ENCODE measurements at places on chromosomes 12 and 14.

DNA sequence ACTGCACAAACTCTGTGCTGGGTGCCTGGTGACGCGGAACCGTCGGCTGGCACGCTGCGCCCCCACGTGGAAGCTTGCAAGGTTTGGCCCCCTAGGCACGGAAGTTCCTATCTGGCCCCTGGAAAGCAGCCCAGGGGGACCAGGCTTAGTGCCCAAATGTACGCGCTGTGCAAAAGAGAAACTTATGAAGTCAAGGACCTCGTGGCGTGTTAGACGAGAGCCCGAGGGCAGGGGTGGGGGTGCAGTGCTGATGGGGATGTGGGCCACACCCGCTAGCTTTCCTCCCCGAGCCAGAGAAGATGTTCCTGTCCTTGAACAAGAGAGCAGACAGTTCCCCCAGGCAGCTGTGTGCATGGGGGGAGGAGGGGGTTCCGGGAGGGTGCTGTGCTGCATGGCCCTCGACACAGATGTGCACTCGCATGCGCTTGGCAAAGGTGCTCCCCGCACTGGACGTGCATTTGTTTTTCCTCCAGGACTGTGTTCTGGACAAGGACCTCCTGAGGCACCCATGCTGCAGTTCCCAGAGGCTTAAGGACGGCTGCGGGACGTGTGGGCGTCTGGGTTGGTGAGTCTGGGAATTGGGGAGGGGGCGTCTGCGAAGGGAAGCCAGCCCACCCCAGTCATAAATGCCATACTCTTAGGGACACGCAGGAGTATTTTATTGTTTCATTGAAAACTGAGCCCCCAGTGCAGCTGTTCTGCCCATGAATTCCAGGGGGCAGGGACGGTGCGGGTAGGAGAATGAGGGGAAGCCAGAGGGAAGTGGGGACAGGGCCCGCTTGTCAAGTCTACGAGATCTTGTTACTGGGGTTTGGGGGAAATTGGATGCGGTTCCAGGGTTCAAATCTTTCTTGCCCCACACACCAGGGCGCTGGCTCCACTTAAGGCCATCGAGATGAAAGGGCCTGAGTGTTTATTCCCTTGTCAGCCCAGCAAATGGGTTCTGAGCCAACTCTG lies 80.0 kb downstream of the NTF3 start:
- DNase-seq: peak; percentile 54

DNA sequence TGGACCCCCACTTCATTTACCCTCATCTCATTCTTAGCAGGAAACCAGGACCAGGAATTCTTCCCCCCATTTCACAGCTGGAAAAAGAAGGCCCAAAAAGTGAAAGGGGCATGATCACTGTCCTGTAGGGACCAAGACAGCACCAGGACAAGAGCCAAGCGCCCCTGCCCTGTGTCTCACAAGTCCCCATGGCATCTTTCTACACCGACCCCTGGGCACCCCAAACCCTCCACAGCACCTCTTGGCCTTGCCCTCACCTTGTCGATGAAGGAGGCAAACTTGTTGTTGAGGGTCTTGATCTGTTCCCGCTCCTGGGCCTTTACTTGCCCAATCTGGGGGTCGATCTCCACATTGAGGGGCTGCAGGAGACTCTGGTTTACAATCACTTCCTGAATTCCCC lies 710 bp downstream of the KRT76 start:
- no peak for DNase-seq

DNA sequence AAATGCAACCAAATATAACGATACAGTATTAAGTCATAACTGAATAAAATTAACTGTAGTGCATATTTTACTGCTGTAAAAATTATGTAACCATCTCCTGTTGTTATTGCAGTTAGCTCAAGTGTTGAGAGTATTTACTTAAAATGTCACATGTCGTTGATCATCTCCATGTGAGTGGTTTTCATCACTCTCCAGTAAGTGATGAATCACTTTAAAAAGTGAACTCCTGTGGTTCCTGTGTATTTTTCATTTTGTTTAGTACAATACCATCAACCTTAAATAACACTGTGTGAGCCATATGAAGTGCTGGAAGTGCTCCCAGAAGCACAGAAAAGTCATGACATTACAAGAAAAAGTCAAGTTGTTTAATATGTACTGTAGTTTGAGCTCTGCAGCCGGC lies 104.7 kb upstream of the SLCO1B1 start:
- no peak for DNase-seq

GRCh38 chr14:93970585-93970964 lies 5.8 kb downstream of the ASB2 start:
- peak; percentile 36 for DNase-seq

DNA sequence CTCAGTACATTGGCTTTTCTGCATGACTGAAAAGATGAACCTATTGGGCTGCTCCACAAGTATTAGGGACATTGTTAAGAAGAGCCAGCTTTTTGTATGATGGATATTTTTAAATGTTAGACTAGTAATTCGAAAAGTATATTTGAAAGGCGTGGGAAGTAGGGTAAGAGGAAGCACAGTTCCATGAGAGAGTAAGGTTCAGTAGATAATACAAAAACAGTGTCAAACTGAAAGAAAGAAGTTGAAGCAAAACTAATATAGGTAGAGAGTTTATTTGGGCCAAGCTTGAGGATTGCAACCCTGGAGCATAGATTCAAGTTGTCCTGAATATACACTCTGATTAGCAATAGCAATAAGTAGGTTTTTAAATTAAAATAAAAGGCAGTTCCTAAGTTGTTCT lies 193.9 kb downstream of the RASSF9 start:
- DNase-seq: no peak

DNA sequence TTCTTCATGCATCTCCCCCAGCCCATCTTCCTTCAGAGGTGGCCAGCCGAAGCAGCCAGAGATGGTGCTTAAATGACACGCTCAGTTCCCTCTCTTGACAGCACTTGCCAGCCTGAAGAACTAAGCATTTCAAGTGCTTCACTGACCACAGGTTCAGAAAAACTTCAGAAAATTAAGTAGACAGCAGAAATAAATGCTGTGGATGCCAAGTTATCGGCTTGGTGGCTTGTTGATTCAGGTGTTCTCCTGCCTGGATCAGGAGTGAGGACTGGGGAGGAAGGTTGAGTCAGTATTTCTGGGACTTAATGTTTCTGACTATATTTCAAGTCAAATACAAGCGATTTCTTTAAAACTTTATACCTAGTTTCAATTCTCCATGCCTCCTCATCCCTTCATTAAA lies 58.2 kb downstream of the CRACR2A start:
- no peak for DNase-seq

- DNase-seq: no peak
Measured at GRCh38 chr12:18432206-18432605, 170.9 kb downstream of the PIK3C2G start.

DNA sequence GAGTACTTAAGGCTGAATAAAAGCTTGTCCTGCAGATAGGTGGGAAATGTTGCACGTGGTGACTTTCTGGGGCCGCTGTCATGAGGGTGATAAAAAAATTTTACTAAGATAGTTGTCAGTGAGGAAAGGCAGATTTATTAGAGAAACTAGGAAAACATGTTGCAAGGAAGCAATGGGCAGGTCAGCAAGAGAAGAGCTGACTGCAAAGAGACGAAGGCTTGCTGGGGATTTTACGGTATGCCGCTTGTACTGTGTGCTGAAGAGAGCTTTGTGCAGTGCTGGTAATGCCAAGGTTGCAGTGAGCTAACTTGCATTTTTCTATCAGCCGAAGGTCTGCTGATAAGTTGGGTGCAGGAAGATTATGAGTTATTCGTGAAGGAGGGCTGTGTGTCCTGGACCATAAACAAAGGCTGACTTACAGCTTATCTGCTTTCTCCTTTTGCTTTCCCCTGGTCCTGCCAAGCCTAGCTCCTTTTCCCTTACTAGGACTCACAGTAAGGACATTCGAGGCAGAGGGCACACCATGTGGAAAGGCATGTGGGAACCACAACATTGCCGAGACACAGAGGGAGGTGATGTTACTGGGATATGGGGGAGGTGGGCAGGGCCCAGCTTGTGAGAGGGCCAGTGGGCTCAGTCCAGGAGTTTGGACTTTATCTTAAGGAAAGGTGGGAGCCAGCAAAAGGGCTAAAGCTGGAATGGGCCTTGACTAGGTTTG lies 7.4 kb upstream of the CCDC88C start:
- DNase-seq: no peak

- no peak for DNase-seq
Measured at GRCh38 chr12:110174373-110174996, 50.3 kb downstream of the IFT81 start.

GRCh38 chr12:90090929-90091651 lies 382.5 kb upstream of the ATP2B1 start:
- peak; percentile 97 for DNase-seq

GRCh38 chr12:49792181-49792970 lies 35.8 kb downstream of the NCKAP5L start:
- DNase-seq: no peak

DNA sequence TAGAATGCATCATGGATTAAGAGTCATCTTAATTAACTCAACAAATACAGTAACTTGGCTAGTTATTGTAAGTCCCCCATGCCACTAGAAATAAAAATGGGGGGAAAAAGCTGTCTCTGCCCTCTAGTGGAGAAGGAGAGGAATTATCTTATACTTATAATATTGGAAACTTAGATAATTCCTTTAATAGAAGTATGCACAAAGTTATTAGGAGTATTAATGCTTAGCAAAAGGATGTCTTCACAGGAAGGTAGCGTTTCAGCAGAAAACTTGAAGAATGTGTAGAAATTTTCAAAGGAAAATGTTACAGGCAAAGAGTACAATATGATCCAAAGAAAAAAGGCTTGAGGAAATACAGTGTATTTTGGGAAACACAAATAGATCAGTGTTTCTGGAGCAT lies 19.8 kb downstream of the OR5AU1 start:
- DNase-seq: peak; percentile 41

- DNase-seq: no peak
Measured at GRCh38 chr14:72801836-72802587, 91.9 kb downstream of the DPF3 start.

DNA sequence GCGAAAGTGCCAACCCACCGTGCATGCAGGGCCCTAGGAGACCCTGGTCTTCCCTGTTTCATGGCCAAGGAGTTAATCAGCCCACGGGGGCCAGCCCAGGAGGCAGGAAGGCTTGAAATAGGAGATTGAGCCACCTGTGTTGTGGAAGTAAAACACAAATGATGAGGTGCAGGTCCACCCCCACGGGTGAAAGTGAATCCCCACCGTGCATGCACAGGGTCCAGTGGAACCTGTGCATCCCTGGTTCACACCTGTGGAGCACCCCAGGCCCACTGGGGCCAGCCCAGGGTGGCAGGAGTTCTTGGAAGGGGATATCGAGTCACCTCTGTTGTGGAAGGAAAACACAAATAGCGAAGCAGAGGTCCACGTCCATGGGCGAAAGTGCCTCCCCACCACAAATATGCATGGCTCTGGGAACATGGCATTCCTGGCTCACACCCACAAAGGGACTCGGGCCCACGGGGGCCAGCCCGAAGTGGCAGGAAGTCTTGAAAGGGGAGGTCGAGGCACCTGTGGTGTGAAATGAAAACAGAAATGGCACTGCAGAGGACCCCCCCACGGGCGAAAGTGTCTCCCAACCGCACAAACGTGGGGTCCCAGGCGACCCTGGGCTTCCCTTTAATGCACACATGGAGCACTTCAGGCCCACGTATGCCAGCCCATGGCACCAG lies 381.5 kb downstream of the ALG10 start:
- no peak for DNase-seq

- DNase-seq: no peak
Measured at GRCh38 chr12:46914336-46914735, 88.5 kb upstream of the SLC38A4 start.

DNA sequence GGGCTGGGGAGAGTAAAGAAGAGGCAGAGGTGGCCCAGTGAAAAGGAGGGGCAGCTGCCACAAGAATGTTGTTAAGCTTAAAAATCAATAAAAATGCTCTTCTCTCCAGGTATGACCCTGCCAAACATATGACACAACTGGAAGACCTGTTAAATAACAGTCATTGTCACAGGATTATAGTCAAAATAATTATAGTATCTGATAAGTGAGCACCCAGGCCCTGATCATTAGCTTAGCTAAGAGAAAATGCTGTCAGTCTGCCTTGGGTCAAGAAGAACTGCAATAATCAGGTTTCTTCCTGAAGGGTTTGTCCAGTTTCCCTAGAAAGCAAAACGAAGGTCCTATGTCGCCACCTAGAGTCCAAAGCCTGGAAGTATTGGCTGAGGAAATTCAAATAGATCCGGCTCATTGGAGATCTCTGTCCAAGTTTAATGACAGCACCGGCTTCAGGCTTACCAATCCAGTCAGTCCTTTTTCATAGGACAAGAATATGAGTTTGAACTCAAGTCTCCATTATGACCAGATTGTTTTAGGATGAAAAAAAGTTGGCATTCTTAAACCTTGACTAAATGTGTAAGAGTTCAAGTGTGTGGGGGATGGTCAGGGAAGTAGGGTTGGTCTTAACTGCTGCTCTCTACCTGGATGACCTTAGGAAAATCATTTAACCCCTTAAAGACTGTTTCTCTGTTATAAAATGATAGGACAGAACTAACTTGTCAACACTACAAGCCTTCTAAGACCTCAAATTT lies 22.5 kb upstream of the NKX2-8 start:
- DNase-seq: peak; percentile 76

- DNase-seq: no peak
Measured at GRCh38 chr12:120225200-120225558, 24.3 kb upstream of the RPLP0 start.

Measured in GM23248 (cell line).